ENCODE measurements at places on chromosomes 16 and 17.

DNA sequence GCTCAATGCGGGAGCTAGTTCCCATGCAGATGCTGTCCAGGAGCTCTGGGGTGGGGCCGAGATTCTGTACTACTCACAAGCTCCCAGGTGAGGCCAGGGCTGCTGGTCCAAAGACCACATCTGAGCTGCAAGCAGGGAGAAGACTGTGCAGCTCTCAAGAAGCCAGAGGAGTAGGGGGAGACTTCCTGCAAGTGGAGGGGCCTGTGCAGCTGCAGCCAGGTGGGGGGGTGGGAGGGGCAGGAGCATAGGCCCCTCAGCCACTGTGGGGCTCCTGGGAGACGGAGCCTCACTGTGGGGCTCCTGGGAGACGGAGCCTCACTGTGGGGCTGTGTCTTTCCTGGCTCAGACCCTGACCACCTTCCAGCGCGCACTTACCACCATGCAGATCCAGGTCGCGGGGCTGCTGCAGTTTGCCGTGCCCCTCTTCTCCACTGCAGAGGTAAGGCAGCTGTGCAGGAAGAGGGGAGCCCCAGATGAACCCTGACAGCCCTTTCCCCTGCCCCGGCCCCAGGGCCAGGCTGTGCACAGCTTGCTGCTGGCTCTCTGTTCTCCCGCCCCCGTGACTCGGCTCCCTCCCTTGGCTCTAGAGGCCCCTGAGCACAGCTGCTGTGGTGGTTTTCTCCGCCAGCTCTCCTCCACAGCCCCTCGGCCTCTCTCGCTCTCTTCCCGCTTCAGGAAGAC lies 24.3 kb upstream of the DNAI2 start:
- no peak for DNase-seq

DNA sequence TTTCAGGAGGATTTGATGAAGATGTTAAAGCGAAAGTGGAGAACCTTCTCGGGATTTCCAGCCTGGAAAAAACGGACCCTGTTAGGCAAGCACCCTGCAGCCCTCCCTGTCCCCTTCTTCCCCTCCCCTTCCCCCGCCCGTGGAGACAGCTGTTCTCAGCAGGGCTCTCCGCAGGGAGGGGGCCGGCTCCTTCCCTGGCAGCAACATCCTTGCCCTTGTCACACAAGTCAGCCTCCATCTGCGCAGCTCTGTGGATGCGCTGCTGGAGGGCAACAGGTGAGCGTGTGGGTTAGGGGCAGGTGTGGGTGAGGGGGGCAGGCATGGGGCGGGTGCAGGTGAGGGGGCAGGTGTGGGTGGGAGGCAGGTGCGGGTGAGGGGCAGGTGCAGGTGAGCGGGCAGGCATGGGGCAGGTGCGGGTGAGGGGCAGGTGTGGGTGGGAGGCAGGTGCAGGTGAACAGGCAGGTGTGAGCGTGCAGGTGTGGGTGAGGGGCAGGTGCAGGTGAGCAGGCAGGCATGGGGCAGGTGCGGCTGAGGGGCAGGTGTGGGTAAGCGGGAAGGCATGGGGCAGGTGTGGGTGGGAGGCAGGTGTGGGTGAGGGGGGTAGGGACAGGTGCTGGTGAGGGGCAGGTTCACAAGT lies 9.4 kb downstream of the CYBC1 start:
- no peak for DNase-seq

DNA sequence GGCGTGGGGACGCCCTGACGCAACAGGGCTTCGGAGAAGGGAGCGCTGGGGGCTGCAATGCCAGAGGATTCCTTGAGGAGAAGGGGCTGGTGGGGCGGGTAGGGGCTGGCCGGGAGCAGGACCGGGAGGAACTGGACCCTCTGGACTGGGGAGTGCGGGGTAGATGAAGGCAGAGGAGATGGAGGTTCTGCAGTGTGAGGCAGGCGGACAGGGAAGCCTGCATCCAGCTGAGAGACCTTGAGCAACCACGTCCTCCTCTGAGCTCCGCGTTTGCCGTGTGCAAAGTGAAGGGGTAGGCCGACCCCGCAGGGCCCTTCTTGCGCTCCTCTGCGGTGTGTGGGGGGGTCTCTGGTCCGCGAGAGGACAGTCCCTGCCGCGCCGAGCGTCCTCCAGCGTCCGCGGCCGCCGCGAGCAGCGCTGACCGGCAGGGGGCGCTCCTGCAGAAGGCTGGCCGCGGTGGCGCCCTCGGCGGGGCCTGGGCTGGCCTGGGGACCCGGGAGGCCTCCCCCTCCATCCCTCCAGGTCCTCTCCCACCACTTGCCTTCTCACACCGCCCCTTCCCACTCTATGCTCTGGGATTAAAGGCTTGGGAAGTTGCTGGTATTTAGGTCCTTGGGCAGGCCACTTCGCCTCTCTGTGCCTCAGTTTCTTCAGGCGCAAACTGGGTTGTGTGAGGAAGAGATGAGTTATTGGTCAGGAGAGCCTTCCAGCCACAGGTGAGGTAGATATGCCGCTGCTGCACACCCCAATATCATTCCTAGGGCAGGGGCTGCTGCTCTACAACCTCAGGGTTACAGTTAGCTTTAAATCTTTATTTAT lies 9.6 kb upstream of the WNT9B start:
- no peak for DNase-seq

- DNase-seq, result peak; percentile 47
Observed at GRCh38 chr16:48156790-48157209, 1.0 kb upstream of the ABCC12 start.

- no peak for DNase-seq
Observed at GRCh38 chr17:18206962-18207361, 18.5 kb upstream of the LLGL1 start.

GRCh38 chr16:61871837-61872777 lies 164.1 kb downstream of the CDH8 start:
- DNase-seq, result no peak

DNA sequence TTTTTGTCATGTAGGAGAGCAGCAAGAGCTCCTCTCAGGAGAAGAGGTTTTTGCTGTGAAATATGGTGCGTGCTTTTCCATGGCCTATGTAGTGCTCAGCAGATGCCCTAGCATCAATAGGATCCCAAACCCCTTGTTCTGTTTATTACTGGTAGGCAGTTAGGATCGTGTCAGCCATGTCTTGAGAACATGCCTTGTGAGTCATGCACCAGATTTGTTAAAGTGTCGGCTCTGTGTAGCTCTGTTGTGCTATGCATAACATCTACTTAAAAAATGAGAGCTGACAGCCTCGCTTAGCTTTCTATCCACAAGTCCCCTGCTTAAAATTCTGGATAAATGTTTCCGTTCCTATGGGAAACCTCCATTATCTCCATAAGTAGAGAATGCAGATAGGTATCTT lies 4.4 kb upstream of the EIF4A3 start:
- DNase-seq, result no peak

GRCh38 chr16:17360693-17361122 lies 110.1 kb downstream of the XYLT1 start:
- no peak for DNase-seq

GRCh38 chr17:30921544-30922196 lies at the start of gene ADAP2:
Gene ADAP2 (plus strand): TSS chr17:30921945. CDS start chr17:30922015, 70 bp downstream.
- no peak for DNase-seq

GRCh38 chr17:9242497-9242881 lies 221.2 kb downstream of the NTN1 start:
- no peak for DNase-seq

- DNase-seq, result no peak
Observed at GRCh38 chr16:69100071-69100691, 5.3 kb upstream of the HAS3 start.

- DNase-seq, result peak; percentile 47
Observed at GRCh38 chr16:48535831-48536613, 74.0 kb downstream of the N4BP1 start.

GRCh38 chr17:56319531-56319930 lies 166.3 kb downstream of the ANKFN1 start:
- peak; percentile 22 for DNase-seq

DNA sequence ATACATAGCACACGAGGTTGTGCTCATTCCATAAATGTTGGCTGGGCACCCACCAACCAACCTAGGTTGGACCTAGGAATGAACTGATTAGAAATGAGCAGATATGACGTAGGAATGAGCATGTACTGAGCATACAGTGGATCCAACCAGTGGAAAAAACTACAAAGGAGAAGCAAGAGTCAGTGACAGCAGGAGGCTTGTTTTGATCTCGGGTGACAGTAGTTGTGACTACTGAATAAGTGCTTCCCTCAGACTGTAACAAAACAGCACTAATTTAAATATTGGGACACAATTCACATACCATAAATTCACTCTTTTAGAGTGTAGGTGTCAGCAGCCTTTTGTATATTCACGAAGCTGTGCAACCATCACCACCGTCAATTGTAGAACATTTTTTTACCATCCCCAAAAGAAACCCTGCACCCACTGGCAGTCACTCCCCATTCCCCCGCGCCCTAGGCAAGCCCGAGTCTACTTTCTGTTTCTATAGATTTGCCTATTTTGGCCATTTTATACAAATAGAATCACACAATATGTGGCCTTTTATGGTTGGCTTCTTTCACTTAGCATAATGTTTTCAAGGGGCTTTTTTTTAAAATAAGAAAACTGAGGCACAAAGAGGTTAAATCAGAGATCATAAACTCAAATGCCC lies 7.0 kb downstream of the VAC14 start:
- DNase-seq, result no peak

GRCh38 chr17:10229181-10229580 lies 30.8 kb upstream of the GAS7 start:
- DNase-seq, result no peak

DNA sequence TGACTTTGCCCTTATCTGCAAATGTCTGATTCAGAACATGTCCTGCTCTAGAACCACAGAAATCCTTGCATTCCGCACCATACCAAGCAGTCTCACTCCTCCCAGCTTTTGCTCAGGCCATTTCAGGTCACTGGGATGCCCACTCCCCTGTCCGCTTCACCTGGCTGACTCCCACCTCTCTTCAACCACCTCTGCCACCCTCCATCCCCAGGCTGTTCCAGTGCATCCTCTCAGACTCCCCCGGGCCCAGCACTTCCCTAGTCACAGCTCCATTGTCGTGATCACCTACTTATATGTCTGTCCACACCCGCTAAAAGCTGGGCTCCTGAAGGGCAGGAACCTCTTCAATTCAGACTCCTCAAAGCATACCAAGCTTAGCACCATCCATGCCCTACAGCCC lies 58.4 kb upstream of the CDH5 start:
- no peak for DNase-seq

- no peak for DNase-seq
Observed at GRCh38 chr17:64692187-64692586, 30.1 kb upstream of the SMURF2 start.

DNA sequence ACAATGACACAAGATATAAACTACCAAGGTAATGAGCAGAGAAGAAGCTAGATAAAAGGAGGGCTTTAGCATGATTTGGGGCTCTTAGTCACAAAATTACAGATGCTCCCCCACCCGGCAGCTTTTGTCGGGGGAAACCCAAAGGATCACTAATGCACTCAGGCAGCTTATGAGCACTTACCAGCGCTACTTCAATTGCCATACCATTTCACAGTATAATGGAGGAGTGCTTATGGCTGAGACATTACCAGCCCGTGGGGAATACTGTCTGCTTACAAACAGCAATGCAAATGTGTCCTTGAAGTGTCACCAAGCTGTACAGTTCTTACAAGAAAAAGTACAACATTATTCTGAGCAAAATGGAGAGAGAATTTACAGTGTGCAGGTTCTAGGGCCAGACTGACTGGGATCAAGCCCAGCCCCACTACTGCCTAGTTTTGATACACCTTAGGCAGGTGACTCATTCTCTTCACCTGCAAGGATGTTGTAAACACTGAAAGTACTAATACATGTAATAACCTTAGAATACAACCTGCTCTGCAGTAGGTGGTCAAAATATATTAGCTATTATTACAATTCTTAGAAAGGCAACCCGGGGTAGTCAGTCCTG lies 16.3 kb downstream of the ANKFY1 start:
- no peak for DNase-seq

- DNase-seq, result no peak
Observed at GRCh38 chr17:13939222-13939621, 130.1 kb upstream of the COX10 start.

GRCh38 chr16:48366165-48367093 lies 18.8 kb downstream of the SIAH1 start:
- DNase-seq, result peak; percentile 84

- no peak for DNase-seq
Observed at GRCh38 chr17:2598166-2598565, 4.7 kb downstream of the PAFAH1B1 start.

DNA sequence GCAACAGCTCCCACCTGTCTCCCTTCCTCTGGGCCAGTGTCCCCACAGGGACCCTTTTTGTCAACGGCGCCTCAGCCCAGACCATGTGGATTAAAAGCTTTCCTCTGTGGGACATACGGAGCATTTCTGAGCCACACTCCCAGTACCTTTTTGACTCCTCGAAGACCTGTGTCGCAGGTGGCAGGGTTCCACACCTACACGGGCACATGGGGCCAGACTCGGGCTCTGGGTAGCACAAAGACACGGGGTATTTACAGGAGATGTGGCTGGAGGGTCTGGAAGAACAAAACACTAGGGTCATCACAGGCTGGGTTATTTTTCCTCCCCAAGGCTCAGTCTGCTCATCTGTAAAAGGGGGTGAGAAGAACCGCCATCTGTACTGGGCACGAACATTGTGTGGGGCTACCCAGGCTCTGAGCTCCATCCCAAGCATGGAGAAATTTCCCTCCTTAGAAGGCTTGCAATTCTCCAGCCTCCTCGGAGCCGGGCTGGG lies 32.5 kb upstream of the SNN start:
- DNase-seq, result no peak

GRCh38 chr17:27256225-27257030 lies 37.5 kb upstream of the WSB1 start:
- DNase-seq, result peak; percentile 66

- DNase-seq, result no peak
Observed at GRCh38 chr17:31715446-31715845, 143.6 kb downstream of the COPRS start.

DNA sequence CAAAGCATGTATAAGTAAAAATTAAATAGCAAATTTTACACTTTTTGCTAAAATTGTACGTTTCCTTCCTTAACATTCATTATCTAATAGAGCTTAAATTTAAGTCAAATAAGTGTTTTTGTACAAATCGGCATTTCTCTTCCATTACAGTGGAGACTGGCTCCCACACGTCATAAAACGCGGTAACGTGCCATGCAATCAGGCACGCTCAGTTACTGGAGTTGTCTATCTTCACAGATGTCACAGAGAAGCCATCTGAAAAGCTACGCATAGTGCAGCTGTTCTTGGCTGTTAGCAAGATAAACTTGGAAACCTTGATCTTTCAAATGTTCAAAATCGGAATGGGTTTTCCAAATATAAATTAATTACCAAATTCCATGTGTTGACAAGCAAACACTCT lies 165.3 kb downstream of the STX8 start:
- DNase-seq, result no peak

GRCh38 chr17:65749479-65749878 lies 188.0 kb upstream of the AXIN2 start:
- DNase-seq, result no peak

- DNase-seq, result no peak
Observed at GRCh38 chr16:1508494-1509187, 15.5 kb downstream of the TELO2 start.

GRCh38 chr16:741986-742629 lies 1.3 kb upstream of the CIAO3 start:
- DNase-seq, result no peak

- DNase-seq, result no peak
Observed at GRCh38 chr17:44736551-44737240, 22.1 kb upstream of the ADAM11 start.

- DNase-seq, result no peak
Observed at GRCh38 chr17:46851029-46851741, at the start of gene WNT9B. Gene WNT9B (plus strand): TSS chr17:46851583. CDS start chr17:46851639, 56 bp downstream.
